ENCODE measurements at places on chromosomes 16 and 17.

DNA sequence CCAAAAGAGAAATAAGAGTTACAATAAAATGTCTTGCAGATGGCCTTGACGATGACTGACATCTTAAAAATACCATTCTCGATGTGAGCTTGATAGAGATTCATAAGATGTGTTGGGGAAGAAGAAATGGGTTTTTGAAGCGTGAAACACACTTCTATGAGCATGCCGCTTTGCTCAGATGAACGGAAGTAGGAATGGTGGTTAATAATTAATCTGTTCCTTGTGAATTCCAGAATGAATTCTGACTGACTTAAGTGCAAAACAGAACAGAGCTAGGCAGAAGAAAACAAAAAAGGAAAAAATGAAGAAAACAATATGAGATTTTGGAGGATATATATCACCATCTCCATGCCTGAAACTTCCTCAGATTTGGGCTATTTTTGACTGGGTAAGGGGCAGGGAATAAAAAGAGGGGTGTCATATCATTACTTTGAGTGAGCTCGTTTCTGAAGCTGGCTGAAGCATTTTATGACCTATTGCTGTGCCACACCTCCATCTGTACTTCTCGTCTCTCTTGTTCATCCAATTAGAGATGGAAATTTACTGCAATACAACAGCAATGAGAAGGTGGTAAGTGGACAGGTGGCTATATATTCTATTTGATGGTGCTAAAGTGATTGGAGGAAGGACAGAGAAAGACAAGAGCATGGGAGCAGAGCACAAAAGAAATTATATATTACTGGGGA is 1152.0 kb upstream of the CDH8 start:
- no peaks in the 10 kb centered on the region for H3K36me3 ChIP-seq
- no peaks in the 10 kb centered on the region for H3K27me3 ChIP-seq
- no peak overlapping the region for H3K27ac ChIP-seq
- H3K4me1 ChIP-seq: no peaks in the 10 kb centered on the region
- DNase-seq: no peak
- no peak overlapping the region for H3K4me3 ChIP-seq

GRCh38 chr16:935684-936083 is 35.1 kb downstream of the LMF1 start:
- no peaks in the 10 kb centered on the region for H3K27me3 ChIP-seq
- H3K36me3 ChIP-seq: peaks cover 12% of the 10 kb centered on the region
- H3K27ac ChIP-seq: no peak overlapping the region
- DNase-seq: no peak
- no peak overlapping the region for H3K4me3 ChIP-seq

DNA sequence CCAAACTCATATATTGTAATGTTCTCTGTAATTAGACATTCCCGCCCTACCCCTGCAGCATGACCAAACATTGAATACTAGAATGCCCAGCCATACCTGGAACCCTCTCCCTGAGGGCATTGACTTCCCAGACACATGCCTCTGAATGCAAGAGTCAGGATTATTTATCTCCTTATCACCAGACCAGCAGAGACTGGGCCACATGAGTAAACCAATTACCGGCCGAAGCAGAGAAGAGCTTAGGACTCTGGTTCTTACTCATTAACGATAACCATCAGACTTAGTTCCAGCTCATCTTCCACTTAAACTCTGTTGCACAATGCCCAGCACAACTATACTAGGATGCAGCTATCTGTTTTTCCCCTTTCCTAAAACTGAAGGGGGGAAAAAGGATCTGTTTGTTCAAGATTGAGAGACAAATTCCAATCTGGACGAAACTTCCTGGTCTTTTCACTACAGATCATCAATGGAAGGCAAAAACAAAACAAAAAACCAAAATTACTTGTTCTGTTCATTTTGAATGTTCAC is 88.2 kb upstream of the CORO6 start:
- peaks cover 8% of the 10 kb centered on the region for H3K4me1 ChIP-seq
- H3K27me3 ChIP-seq: no peaks in the 10 kb centered on the region
- DNase-seq: no peak
- H3K36me3 ChIP-seq: no peaks in the 10 kb centered on the region
- H3K4me3 ChIP-seq: no peak overlapping the region
- no peak overlapping the region for H3K27ac ChIP-seq

DNA sequence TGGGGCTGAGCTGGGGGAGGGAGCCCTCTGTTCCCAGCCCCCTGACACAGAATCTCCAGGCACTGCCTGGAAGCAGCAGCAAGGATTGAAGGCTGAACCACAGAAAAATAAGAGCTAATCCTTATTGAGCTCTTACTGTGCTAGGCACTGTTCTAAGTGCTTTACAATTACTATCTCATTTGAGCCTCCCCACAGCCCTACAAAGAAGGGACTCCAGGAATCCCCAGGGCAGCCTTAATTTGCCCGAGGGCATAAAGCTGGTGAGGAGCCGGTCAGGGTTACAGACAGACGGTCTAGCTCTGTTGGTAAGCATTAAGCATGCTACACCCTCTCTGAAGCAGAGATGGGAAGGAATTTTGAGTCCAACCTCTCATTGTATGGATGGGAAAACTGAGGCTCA is 7.0 kb downstream of the SAMD14 start:
- no peak overlapping the region for H3K4me3 ChIP-seq
- H3K27ac ChIP-seq: no peak overlapping the region
- H3K27me3 ChIP-seq: peaks cover 67% of the 10 kb centered on the region
- no peak for DNase-seq
- no peaks in the 10 kb centered on the region for H3K4me1 ChIP-seq

- H3K27ac ChIP-seq: peak overlapping the region; percentile 69
- no peak for DNase-seq
- H3K4me1 ChIP-seq: no peaks in the 10 kb centered on the region
- no peak overlapping the region for H3K4me3 ChIP-seq
Measured at GRCh38 chr17:933312-934073, 46.1 kb downstream of the NXN start.

GRCh38 chr16:8751481-8752311 is 45.7 kb downstream of the TMEM186 start:
- H3K36me3 ChIP-seq: no peaks in the 10 kb centered on the region
- no peaks in the 10 kb centered on the region for H3K27me3 ChIP-seq
- no peak for DNase-seq
- no peaks in the 10 kb centered on the region for H3K4me1 ChIP-seq
- H3K4me3 ChIP-seq: no peak overlapping the region

DNA sequence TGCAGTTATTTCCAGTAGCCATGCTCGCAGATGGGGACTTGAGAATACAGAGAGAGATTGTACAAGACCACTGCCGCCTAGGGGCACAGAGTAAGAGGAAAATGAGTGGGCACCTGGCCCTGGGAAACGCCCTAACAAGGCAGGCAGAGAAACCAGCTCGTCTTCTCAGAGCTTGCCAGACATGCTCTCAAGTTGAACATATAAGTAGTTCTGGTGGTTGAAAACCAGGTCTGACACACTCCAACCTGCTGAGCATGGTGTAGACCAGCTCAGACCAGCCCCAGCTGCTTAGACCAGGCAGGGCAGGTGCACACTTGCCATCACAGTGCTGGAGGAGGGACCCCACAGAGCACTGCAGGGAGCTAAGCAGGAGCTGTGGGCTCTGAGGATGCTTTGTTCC is 250.5 kb downstream of the CPPED1 start:
- H3K4me3 ChIP-seq: no peak overlapping the region
- H3K27ac ChIP-seq: no peak overlapping the region

GRCh38 chr17:34721326-34721725 is 141.9 kb downstream of the TMEM132E start:
- no peaks in the 10 kb centered on the region for H3K36me3 ChIP-seq
- no peak overlapping the region for H3K27ac ChIP-seq
- no peak overlapping the region for H3K4me3 ChIP-seq
- no peaks in the 10 kb centered on the region for H3K4me1 ChIP-seq
- H3K27me3 ChIP-seq: no peaks in the 10 kb centered on the region
- no peak for DNase-seq

- H3K36me3 ChIP-seq: peaks cover 7% of the 10 kb centered on the region
- H3K4me1 ChIP-seq: peaks cover 16% of the 10 kb centered on the region
- no peaks in the 10 kb centered on the region for H3K27me3 ChIP-seq
- H3K27ac ChIP-seq: no peak overlapping the region
- H3K4me3 ChIP-seq: no peak overlapping the region
Measured at GRCh38 chr17:7610641-7611040, 4.1 kb downstream of the FXR2 start.

DNA sequence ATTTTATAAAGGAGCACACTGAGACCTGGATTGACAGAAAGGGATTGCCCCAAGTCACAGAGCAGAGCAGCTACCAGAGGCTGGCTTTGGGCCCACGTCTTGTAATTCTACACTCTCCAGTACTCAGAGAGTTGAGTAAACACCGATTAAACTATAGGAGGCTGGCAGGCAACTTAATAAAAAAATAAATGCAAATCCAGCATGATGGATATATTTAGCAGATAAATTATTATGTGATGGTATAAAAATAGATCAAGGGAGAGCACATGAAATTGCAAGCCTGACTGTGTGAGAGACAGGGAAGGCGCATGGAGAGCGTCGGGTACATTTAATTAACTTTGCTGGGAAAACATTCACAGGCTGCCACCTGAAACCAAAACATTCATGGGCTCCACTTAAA is 87.7 kb upstream of the CCL2 start:
- H3K27ac ChIP-seq: no peak overlapping the region
- H3K4me3 ChIP-seq: no peak overlapping the region
- peaks cover 5% of the 10 kb centered on the region for H3K4me1 ChIP-seq
- no peak for DNase-seq
- no peaks in the 10 kb centered on the region for H3K27me3 ChIP-seq

- no peak for DNase-seq
- peaks cover 6% of the 10 kb centered on the region for H3K36me3 ChIP-seq
- H3K27me3 ChIP-seq: no peaks in the 10 kb centered on the region
- H3K27ac ChIP-seq: no peak overlapping the region
- H3K4me1 ChIP-seq: no peaks in the 10 kb centered on the region
- H3K4me3 ChIP-seq: no peak overlapping the region
Measured at GRCh38 chr17:56929362-56929969, 15.6 kb upstream of the TRIM25 start.

GRCh38 chr17:56347639-56348038 is 194.4 kb downstream of the ANKFN1 start:
- H3K36me3 ChIP-seq: no peaks in the 10 kb centered on the region
- no peak for DNase-seq
- H3K27ac ChIP-seq: no peak overlapping the region
- no peaks in the 10 kb centered on the region for H3K27me3 ChIP-seq

- no peak for DNase-seq
- H3K4me3 ChIP-seq: no peak overlapping the region
- H3K36me3 ChIP-seq: peaks cover 30% of the 10 kb centered on the region
- no peaks in the 10 kb centered on the region for H3K27me3 ChIP-seq
- H3K4me1 ChIP-seq: peaks cover 7% of the 10 kb centered on the region
Measured at GRCh38 chr17:43530288-43531081, 15.7 kb downstream of the ETV4 start.

DNA sequence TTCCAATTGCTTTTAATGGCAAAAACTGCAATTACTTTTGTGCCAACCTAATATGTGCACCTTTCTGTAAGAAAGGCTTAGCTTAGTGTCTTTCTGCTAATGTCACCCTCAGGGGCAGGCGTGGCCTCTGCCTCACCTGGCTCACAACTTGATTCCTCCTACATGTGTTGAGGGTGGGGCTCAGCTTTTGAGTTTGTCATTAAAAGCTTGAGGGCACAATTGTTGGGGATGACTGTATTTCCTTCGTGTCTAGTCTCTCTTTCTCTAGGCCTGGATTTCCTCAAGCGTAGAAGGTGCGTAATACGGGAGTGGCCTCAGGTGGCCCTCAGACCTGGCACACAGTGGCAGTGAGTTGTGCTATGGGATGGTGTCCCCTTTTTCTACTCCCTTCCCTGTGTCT is 94.4 kb downstream of the CLEC16A start:
- H3K4me1 ChIP-seq: peaks cover 9% of the 10 kb centered on the region
- H3K4me3 ChIP-seq: no peak overlapping the region
- DNase-seq: no peak
- H3K27ac ChIP-seq: no peak overlapping the region

DNA sequence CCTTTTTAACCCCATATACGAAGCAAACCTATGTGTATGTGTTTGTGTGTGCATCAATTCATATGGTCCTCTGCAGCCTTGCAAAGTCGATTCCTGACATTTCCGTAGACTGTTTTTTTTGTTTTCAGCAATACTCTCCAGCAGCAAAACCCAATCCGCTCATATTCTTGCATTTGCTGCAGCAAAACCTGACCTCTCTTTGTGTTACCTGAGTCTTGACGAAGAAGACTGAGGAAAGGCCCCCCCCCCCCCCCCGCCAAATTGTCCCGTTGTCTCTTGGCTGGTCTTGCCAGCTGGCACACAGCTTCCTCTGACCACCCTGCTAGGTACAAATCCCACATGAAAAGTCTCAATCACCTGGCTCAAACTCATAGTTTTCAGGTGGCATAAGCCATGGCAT is 494.7 kb downstream of the WWOX start:
- H3K4me1 ChIP-seq: no peaks in the 10 kb centered on the region
- no peak for DNase-seq
- no peaks in the 10 kb centered on the region for H3K36me3 ChIP-seq
- H3K27ac ChIP-seq: no peak overlapping the region
- H3K4me3 ChIP-seq: no peak overlapping the region

- H3K4me1 ChIP-seq: peaks cover 12% of the 10 kb centered on the region
- H3K27me3 ChIP-seq: peaks cover 16% of the 10 kb centered on the region
- H3K27ac ChIP-seq: no peak overlapping the region
- DNase-seq: no peak
Measured at GRCh38 chr17:39675390-39676082, 7.3 kb downstream of the PNMT start.

- no peak for DNase-seq
- H3K4me1 ChIP-seq: no peaks in the 10 kb centered on the region
- no peaks in the 10 kb centered on the region for H3K36me3 ChIP-seq
- H3K27me3 ChIP-seq: no peaks in the 10 kb centered on the region
- no peak overlapping the region for H3K4me3 ChIP-seq
Measured at GRCh38 chr17:79237448-79238053, 162.9 kb downstream of the ENGASE start.

DNA sequence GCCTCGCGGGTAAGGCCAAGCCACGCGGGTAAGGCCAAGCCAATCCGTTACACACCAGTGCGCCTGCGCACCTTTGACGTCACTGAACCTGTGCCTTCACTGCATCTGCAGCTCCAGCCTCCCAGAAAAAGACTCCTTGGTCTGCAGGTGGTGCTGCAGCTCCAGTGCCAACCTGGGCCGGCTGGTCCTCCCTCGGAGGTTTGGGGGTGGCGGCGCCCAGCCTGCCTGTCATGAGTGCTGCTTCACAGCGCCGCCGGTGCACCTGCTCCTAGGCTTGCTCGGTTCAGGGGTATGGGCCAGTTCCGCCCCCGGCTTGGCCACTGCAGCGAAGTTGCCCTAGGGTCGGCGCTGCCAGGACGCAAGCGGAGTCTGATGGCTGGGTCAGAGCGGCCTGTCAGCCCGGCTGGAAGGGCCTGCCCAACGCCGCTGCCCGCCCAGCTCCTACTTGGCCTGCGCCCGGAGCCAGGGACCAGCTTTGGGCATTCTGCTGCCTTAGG is 146.6 kb downstream of the USP22 start:
- H3K36me3 ChIP-seq: no peaks in the 10 kb centered on the region
- H3K4me1 ChIP-seq: no peaks in the 10 kb centered on the region
- H3K4me3 ChIP-seq: no peak overlapping the region
- no peak overlapping the region for H3K27ac ChIP-seq
- no peaks in the 10 kb centered on the region for H3K27me3 ChIP-seq

DNA sequence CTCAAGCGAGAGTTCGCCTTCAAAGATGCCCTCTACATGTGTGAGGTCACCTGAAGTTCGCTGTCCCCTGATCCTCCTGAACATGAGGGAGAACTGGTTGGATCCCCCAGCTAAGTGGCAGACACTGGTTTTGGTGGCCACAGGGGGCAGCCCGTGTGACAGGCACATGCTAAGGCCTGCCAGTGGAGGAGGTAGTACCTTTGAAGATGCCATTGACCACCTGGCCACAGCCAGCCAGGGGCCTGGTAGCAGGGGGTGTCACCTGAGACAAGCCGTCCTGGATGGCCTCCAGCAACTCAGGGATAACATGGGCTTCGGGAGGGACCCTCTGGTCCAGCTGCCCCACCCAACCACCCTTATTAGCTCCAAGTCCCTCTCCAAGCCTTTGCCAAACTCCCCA is 7.3 kb upstream of the ALDH3A1 start:
- no peaks in the 10 kb centered on the region for H3K36me3 ChIP-seq
- DNase-seq: no peak

Measured in thymus (tissue), 14 donors.